ENCODE measurements at places on chromosomes 1 and 21. TPM values are rescaled to one million over a fixed set of nuclear protein-coding genes. Genes with fewer than 3 reads are reported as not detected.

The F5 gene
- total RNA-seq, result not detected

The TP73 gene
- total RNA-seq, result under 0.01 TPM

The DRAXIN gene
- 0.15 TPM for total RNA-seq

The PGLYRP4 gene
- not detected for total RNA-seq

The MPL gene
- not detected for total RNA-seq

The SOX13 gene
- total RNA-seq, result 27.7 TPM

The SLAMF8 gene
- total RNA-seq, result not detected

The AVPR1B gene
- not detected for total RNA-seq

The TMEM81 gene
- 0.97 TPM for total RNA-seq

The CLEC20A gene
- total RNA-seq, result not detected

The JAM2 gene
- 0.15 TPM for total RNA-seq

The RORC gene
- not detected for total RNA-seq

The WDR64 gene
- total RNA-seq, result not detected

The SLC9C2 gene
- total RNA-seq, result not detected

The PDPN gene
- not detected for total RNA-seq

The S100A2 gene
- total RNA-seq, result 4.0 TPM

The KRTAP13-2 gene
- total RNA-seq, result not detected

The MRPL55 gene
- 76.3 TPM for total RNA-seq

The OR2L8 gene
- total RNA-seq, result 0.30 TPM

The PLA2G2E gene
- not detected for total RNA-seq

Measured in epithelial cell of umbilical artery (primary cell).